ENCODE measurements at places on chromosomes 6 and 20.

DNA sequence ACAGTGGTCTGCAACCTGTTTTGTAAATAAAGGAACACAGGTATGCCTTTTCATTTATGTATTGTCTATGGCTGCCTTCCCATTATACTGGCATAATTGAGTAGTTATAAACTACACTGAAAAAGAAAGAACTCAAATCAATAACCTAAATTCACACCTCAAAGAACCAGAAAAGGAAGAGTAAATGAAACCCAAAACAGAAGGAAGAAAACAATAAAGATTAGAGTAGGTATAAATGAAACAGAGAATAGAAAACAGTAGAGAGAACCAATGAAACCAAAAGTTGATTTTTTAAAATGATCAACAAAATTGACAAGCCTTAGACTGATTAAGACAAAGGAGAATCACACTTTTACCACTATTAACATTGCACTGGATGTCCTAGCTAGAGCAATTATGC lies 34.7 kb downstream of the FAM184A start:
- no peak for DNase-seq

- no peak for DNase-seq
Observed at GRCh38 chr6:127332383-127332961, 10.9 kb downstream of the ECHDC1 start.

GRCh38 chr6:5051394-5051793 lies 33.7 kb upstream of the PPP1R3G start:
- DNase-seq = no peak

GRCh38 chr20:33993576-33994221 lies at the start of gene RALY:
Gene RALY, plus strand, starts transcription at chr20:33993911. Its CDS starts 78,164 bp downstream, at chr20:34072075.
- DNase-seq = no peak

- no peak for DNase-seq
Observed at GRCh38 chr6:113860181-113860955, 3.2 kb downstream of the MARCKS start.

- DNase-seq = no peak
Observed at GRCh38 chr6:24252280-24252679, 105.6 kb downstream of the DCDC2 start.

DNA sequence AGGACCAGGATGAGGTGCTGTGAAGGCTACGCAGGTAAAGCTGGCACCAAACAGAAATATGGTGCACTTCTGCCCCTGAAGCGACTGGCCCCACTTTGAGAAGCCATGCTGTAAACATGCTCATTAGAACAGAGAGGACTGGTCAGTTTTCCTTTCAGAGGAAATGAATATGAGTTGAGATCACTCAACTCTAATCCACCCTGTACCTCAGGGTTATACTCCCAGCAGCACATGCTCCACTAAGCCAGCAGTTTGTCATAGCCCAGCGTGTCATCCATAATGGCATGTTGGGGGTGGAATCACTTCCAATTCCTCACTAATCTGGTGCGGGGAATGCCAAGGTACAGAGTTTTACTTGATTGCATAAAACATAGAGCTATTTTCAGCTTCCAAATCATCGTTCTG lies 98.1 kb downstream of the HIVEP2 start:
- DNase-seq = peak; percentile 90

DNA sequence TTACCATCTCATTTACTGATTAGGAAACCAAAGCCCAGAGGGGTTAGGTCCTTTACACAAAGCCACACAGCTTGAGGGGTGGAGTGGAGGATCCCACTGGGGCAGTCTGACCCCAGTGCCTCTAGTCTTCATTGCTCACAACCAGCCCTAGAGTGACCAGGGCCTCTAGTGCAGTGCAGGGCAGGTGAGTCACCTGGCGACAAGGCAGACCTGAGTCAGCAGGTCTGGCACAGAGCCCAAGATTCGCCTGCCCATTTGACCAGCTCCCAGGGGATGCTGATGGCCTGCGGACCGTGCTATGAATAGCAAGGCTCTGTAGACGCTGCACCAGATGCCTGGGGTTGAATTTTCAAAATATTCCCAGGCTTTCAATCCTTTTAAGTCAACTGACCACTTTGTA lies 29.9 kb downstream of the CDH26 start:
- no peak for DNase-seq

GRCh38 chr6:138240476-138241245 lies 22.4 kb upstream of the PBOV1 start:
- DNase-seq = no peak

DNA sequence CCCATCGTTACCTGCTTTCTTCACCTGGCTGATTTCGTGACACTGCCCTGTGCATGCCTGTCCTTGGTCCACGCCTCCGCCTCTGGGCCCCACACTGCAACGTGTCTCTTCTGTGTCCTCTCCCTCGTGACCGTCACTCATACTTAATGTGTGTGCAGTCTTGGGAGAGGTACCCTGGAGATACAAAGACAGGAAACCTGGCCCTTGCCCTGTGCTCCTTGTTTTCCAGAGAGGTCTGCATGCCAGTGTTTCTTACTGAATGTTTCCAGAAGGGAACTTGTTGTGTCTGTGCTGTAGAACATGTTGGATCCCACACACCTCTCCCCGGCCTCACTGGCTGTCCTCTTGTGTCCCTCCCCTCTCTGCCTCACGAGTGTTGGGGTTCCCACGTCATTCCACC lies 45.8 kb downstream of the SNX9 start:
- no peak for DNase-seq

GRCh38 chr6:1479095-1479494 lies 89.7 kb downstream of the FOXF2 start:
- DNase-seq = peak; percentile 91

DNA sequence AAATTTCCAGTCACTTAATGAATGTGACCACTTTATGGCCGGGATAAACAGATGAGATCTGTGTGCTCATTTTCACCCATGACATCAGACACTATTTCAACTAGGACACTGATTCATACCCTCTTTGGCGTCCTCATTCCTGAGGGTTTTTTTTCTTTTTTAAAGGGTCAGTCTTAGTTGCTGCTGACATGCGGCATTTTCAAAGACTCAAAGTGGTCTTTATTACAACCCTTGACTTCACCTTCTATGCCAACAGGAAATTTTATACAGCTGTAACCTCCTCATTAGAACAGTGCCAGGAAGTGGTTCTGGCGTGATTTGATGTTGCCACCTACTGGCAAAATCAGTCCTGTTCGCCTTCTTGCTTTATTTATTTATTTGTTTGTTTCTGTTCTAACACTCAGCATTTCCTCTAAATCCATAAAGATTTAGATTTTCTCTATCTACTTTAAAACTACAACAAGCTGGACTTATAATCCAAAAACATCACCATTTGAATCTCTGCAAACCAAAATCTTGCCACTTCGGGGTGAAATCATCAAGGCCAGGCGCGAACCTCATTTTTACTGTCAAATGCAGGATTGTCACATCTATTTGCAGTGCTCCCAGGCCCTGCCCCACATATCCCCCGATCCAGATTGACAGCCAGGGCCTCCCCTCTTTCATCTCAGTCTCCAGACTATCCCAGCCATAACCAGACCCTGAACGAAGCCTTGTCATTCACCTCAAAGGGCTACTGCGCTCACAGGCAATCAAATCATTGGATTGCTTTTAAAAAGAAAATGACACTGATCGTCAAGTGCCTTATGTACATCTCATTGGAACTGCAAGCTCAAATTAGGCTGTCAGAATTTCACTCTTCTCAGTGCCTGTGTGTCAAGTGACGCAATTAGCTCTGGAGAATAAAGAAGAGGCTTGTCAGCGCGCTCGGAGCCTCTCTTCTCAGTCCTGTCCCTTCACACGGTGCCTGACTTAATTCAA lies 77.5 kb downstream of the C6orf118 start:
- DNase-seq = peak; percentile 46

- peak; percentile 27 for DNase-seq
Observed at GRCh38 chr20:1108437-1108920, 9.9 kb upstream of the PSMF1 start.

GRCh38 chr20:5829241-5829809 lies 79.1 kb downstream of the SHLD1 start:
- no peak for DNase-seq

- no peak for DNase-seq
Observed at GRCh38 chr6:33684428-33684896, 27.0 kb downstream of the UQCC2 start.

DNA sequence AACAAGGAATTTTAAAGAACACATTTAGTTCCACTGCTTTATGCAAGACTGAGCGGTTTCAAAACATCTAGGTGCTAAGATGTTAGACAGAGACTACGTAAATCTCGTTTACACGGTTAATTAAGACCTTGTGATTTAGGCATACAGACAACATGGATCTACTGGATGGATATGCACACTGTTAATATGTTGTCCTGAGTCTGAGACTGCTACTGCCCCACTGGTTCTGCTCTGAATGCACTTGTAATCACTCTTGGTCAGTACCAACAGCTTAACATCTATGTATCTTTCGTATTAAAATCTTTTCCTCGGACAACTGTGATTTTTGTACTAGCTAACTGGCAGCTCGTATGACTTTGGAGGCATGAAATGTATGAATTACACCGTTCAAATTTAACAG lies 3.1 kb downstream of the MAN1A1 start:
- no peak for DNase-seq

- DNase-seq = no peak
Observed at GRCh38 chr6:75381877-75382633, 97.5 kb upstream of the TMEM30A start.

GRCh38 chr6:143538374-143538773 lies 26.9 kb upstream of the FUCA2 start:
- no peak for DNase-seq

DNA sequence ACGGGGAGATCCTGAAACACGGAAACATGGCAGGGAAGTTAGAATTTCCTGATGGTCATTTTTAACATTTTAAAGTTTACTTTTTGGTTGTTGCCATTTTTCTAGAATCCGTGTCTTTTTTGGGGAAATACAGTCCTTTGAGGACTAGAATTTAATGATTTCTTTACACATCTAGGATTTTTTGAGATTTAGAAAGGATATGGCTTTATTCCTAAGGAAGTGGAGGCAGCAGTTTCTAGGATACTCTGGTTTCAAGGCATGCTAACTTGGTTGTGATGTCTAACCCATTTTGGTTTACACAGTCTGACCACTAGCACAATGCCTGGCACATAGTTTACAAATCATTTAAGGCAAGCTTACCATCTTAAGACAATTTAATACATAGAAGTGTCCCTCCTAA lies 1.1 kb upstream of the ZBTB2 start:
- DNase-seq = no peak

DNA sequence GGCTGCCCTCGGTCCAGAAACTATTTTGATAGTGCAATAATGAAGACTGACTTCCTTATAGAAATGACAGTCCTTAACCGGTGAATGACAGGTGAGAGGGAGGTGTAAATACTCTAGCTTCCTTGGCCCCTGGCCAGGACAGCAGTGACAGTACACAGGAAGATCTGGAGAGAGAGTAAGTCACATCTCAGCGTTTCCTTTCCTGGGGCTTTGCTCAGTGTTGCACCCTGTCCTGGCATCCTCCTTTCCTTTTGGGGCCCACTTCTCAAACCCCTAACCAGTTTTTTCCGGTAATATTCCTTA lies 336.9 kb downstream of the CD83 start:
- DNase-seq = no peak

- DNase-seq = no peak
Observed at GRCh38 chr20:52049001-52049731, 142.4 kb downstream of the ZFP64 start.

- DNase-seq = no peak
Observed at GRCh38 chr6:135346747-135347146, 150.8 kb downstream of the AHI1 start.

GRCh38 chr6:93567164-93567563 lies 147.8 kb upstream of the EPHA7 start:
- no peak for DNase-seq

DNA sequence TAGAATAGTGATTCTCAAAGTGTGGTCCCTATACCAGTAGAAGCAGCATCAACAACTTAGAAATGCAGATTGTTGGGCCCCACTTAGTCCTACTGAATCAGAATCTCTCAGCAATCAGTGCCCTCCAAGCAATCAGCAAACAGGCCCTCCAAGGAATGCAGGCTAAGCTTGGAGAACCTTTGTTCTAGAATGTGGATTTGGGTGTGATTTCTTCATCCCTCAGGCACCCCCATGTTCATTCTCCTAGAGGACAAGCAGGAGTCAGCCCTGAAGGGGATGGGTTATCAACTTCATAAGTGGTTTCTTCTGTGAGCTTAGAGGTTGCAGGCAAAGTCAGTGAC lies 40.5 kb upstream of the TAF8 start:
- DNase-seq = no peak

DNA sequence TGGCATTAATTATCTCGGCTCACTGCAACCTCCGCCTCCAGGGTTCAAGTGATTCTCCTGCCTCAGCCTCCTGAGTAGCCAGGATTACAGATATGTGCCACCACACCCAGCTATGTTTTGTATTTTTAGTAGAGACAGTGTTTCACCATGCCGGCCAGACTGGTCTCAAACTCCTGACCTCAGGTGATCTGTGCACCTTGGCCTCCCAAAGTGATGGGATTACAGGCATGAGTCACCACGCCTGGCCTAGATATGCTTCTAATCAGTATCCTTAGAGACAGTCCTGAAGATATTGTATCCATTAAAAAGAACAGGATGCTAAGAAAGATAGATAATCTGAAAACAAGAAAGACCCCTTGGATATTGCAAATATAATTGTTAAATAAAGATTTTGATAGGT lies 3.1 kb upstream of the IPCEF1 start:
- no peak for DNase-seq

- DNase-seq = no peak
Observed at GRCh38 chr20:39036011-39036410, 73.9 kb downstream of the DHX35 start.

GRCh38 chr6:137224799-137225198 lies 5.6 kb upstream of the IFNGR1 start:
- DNase-seq = no peak

DNA sequence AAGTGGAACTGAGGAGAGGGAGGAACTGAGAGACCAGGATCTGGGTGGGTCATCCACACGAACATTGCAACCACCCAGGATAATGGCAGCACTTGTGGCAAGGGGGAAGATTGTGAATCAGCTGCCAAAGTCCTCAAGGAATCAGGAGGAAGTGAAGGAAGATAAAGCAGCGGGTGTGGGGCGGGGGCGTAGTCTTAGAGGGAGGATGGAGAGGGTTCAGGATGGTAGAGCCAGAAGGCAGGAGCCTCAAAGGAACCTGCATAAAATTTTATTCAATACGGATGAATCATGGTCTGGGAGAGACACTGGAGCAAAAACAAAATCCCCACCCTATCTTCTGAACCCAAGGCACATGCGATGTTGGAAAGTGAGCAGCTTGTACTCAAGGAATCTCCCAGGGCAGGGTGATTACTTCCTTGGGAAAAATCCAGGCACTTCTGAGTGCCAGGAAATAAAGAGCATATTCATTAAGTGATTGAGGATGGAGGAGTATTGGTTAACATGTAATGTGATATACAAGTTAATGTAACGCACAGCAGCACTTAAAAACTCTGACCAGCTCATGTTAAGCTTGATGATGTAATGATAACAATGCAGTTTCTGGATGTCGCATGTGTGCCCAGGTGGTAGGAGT lies 82.0 kb upstream of the B3GAT2 start:
- DNase-seq = no peak

- DNase-seq = no peak
Observed at GRCh38 chr6:138522611-138523010, 23.3 kb upstream of the NHSL1 start.

GRCh38 chr6:151004383-151005024 lies 139.0 kb downstream of the MTHFD1L start:
- peak; percentile 58 for DNase-seq

Data from GM04504 (cell line).